NCI-H1417 (cell line): ENCODE measurements at places on chromosomes 12 and 14.

- no peak for DNase-seq
Observed at GRCh38 chr12:98420461-98420860, 94.9 kb upstream of the TMPO start.

- DNase-seq: no peak
Observed at GRCh38 chr12:45548426-45548825, 181.1 kb upstream of the ARID2 start.

DNA sequence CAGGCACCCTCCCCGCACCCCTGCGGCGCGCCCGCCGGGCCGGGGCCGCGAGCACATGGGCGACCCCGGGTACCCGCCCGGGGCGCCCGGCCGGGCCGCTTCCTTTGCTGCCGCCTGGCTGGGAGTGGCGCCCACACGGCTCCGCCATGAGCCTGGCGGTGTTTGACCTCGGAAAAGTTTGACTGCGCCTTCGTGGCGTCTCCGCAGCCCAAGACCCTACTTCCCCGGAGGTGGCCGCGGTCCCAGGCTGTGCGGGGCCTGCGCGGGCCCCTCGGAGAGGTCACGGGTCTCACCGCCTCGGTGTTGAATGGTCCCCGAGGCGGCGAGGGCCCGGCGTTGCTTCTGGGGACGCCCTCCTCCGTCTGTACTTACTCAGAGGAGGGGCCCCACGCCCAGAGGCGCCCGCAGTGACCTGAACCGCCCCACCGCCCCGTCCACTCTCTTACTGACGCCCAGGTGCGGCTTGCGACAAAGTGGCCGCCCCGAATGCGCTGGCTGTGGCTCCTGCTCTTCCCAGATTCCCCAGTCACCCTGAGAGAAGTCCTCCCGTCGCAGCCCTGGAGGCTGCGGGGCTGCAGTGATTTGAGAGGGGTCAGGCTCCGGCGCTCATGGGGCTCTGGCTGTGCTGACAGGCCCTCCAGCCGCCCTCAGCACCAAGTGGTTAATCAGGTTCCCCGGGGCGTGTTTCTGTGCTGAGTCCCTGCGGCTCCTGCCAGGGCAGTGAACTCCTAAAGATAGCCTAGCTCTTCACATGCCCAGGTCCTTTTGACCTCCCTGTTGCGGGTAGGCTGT lies 5.8 kb downstream of the KMT5A start:
- DNase-seq: peak; percentile 60

DNA sequence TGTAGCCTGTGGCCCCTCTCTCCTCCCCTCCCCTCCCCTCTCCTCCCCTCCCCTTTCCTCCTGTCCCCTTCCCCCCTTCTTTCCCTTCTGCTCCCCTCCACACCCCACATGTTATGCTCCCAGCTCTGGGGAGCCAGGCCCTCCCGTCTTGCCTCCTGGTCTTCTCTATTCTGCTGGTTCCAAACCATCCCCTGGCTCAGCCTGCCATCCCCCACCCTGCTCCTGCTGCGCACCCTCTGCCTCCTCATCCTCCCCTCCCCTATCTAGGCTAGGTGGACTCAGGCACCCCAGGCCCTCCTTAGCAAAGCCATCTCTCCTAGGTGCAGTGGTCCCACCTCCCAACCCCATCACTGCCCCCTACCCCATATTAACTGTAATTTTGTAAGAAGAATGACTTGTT lies 99.5 kb downstream of the CALM1 start:
- DNase-seq: no peak

DNA sequence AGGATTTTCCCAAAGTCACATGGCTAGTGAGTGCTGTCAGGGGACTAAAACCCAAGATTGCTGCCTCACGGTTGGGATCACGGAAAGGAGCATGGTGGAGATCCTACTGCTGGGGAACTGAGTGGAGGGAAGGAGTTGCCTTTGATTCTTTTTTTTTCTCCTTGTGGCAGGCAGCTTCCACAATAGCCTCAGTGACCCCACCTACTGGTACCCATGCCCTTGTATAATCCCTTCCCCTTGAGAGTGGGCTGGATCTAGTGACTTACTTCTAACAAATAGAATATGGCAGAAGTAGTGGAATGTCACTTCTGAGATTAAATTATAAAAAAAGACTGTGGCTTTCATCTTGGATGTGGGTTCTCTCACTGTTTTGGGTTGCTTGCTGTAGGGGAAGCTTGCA lies 135.7 kb downstream of the DICER1 start:
- DNase-seq: no peak
